ENCODE measurements at places on chromosomes 16 and 17.

DNA sequence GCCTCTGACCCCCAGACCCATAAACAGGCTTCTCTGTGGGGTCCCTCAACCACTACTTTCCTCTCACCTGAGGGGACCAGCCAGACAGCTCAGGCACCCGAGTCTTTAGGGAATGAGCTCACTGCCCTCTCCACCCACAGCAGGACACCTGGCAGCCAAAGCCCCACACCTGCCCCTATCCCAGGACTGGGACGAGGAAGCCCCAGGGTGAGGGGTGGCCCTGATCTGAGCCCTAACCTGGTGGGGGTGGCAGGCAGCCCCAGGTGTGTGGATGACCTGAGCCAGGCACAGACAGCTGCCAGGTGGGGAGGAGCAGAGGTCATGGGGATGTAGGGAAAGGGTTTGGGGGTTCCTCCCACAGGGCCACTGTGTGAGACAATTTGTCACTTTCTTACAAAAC, 1.7 kb upstream of the TEX19 start:
- no peak for DNase-seq

DNA sequence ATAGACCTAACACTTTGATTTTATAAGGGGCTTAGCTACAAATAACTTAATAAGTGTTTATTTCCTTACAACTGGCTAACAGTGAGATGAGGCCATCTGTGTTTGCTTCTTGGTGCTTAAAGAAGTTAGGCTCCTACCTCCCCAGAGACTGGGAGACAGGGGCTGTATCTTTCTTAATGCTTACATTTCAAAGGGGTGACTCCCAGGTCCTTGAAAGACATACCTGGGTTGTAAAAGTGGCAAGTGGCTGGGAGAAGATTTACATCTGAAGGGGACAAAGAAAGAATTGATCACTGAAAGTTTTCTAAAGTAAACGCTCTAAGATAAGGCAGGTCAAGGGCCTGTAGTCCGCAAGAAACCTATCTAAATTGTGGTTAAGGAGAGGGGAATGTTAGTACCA, 196.8 kb downstream of the CNTNAP4 start:
- no peak for DNase-seq

DNA sequence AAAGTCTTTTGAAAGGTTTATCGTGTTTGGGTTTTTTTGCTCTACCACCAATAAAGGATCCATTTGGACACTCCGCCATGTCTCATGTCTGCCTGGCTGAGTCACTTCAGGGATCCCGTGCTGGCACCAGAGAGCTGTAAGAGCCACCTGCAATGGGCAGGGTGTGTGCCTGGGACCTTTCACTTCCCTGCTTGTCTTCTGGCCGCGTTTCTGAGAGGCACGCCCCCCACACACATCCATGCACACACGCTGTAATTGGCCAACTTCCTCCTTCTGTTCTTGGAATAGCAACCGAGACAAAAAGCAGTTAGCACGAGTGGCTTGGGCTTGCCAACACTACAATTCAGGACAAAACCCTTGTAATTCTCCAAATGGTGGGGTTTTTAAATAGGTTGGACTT, 9.8 kb upstream of the SOST start:
- DNase-seq: no peak

DNA sequence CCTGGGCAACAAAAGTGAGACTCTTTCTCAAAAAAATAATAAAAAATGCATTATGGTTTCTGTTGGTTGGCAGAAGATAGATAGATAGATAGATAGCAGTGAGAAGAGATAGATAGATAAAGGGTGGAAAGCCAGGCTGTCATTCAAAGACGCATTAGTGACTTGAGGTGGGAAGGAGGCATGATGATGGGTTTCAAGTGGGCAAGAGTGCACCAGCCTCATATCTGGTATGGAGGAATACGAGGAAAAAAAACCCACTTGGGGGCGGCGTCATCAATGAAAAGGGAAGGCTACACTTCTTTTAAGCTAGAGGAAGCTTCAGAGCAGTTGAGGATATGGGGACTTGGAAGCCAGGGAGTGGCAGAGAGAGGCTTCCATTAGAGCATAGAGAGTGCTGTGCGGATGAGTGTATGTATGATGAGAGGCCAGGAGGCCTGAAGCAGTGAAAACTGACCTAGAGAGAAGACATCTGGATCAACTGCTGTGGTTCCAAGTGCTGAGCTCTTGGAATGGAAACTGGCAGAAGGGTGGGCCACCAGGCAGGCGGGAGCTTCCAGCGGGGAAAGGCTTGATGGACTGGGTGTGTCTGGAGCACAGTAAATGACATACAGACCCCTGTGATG, 31.8 kb downstream of the CEP95 start:
- DNase-seq: no peak

DNA sequence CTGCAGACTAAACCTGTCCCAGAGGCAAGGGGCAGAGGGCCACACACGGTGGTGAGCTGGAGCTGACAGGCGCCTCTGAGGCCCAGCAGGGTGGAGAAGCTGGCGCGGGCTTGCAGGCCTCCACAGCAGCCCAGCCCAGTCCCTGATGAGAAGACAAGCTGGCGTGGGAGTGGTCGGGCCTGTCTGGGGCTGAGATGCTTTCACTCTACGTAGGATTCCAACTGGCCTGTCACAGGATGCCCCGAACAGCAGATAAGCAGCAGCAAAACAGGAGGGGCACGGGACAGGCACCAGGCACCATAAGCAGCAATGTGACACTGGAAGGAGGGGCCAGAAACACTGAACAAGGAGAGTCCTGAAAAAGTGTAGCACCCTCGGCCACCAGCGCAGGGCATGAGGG, 40.1 kb downstream of the PEMT start:
- no peak for DNase-seq

DNA sequence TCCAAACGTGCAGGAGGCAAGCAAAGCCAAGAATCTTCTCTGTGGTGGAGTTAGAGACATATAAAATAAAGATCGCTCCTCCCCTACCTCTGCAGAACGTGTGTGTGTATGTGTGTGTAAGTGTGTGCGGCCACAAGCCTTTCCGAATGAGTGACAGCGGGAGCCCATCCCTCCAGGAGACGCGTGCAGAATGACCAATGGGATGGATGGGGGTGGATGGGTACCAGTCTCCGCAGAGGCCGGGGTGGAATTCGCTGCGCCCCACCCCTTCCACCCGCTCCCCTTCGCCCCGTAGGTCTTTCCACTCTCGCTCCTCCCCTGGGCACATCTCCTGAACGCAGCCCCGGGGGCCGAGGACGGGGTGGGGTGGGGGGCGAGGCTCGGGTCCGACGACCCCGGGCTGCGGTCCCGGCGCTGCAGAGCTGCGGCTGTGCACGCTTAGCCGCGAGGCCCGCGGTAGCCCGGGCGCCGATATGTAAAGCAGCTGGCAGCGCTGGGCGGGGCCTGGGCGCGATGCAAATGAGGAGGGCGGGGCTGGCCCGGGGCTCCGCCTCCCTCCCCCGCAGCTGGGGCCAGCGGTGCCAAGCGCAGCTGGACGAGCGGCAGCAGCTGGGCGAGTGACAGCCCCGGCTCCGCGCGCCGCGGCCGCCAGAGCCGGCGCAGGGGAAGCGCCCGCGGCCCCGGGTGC, at the start of gene PRKCB:
PRKCB (plus strand) TSS at position 594 of the 688 bp plus-strand sequence.
- DNase-seq: peak; percentile 28

DNA sequence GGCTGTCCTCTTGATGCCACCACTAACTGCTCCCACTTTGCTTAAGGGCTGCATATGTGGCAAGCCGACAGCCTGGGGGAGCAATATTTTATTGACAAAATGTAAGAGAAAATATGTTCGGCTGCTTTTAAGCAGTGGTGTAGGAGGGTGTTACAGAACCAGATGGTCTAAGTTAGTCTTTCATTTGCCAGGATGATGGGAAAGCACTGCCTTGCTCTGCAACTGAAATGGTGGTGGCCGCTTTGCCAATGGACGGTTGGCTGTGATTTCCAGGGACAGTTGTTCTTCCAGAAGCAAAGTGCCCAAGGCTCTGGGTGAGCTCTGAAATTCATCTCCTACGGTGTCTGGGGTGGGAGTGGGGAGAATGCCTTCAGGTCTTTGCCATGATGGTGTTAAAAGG, 469.3 kb downstream of the TOX3 start:
- no peak for DNase-seq

DNA sequence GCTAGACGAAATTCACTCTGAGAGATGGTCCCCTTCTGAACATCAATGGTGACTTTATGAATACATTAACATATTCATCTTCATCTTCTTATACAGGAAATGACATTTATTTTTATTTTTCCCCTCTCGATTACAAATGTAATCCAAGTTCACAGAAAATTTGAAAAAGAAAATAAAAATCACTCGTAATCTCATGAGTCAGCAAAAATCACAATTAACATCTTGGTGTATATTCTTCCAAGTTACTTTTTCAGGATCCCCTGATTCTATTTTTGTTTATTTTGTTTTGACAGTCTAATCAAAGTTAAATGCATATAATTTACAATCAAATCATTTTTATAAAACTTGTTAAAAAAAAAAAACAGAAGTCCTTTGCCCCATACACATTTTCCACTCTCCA, 27.6 kb downstream of the C16orf87 start:
- DNase-seq: no peak

- no peak for DNase-seq
Observed at GRCh38 chr17:63634816-63635215, 12.6 kb downstream of the MAP3K3 start.

DNA sequence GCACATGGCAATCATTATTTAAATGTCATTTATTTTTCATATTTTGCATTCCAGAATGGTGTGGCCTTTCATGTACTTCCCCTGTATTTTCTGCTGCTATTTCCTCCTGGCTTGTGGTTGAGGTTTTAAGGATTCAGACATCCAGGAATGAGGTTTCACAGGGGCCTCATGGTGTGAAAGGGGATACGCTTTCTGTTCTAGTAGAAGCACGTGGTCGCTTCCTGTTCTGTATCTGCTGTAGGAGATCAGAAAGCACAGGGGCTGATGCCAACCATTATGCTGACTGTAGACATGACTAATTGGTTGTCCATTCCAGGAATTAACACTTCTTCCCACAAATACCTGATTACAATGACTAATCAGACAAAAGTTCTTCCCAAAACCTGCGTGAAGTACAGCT, 405.9 kb downstream of the SHISA9 start:
- no peak for DNase-seq

DNA sequence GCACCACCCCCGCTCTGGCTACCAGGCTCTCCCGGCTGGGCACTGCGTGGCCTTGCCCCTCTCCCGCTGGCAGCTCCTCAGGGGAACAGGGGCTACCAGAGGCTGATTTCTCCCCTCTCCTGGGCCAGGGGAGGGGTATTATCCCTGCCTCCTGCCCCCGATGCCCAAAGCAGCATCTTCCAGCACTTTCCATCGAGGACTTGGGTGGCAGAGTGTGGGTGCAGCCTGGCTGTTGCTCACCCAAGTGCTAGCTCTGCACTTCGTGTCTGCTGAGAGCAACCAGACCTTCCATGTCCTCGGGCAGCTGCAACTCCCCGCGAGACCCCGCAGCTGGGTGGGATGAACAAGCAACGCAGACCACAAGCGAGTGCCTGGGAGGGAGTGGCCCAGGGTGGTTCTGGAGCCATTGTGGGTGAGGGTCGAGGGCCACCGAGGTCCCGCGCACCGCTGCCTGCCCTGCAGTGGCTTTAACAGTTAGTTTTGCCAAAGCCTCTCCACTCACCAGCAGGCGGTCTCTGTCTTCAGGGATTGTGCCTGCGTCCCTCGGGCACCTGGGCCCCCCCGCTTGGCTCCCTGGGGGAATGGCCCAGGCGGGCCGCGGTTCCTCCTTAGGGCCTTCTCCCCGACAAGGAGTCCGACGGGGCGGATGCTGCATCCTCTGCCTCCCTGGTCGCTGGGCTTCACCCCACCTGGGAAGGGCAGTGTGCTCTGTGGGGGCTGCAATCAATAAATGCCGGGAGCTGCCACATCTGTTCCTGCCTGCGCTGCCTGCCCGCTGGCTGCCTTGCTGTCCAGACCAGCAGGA, 8.4 kb downstream of the SLC25A10 start:
- DNase-seq: no peak

DNA sequence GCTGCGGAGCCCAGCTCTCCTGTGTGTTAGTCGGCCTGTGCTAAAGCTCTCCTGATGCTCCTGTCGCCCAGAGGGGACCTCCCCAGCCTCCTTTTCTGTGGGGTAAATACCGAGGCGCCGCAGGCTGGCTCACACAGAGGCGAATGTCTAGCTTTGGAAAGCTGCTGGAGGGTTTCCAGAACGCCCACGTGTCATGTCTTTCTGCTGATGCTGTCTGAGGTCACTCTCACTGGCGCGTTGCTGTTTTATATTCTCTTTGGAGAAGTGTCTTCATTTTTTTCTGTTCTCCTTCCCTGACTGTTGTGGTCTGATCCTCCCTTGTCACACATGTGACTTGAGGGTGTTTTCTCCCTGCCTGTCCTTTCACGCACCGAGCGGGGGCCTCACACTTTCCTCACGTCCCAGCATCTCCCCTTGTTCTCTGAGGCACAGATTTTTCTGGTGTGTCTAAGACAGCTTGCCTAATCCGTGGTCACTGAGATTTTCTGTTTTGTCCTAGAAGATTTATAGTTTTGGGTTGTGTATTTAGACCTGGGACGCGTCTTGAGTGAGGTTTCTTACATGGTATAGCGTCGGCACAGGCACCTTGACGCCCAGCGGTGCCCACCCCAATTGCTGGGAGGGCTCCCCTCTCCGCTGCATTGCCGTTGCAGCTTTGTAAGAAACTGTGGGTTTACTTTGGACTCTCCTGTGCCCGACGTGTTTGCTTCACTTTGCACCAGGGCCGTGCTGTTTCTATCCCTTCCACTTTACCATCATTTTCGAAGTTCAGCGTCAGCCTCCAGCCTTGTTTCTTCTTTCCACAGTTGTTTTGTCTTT, 92.1 kb upstream of the ZNF750 start:
- no peak for DNase-seq

DNA sequence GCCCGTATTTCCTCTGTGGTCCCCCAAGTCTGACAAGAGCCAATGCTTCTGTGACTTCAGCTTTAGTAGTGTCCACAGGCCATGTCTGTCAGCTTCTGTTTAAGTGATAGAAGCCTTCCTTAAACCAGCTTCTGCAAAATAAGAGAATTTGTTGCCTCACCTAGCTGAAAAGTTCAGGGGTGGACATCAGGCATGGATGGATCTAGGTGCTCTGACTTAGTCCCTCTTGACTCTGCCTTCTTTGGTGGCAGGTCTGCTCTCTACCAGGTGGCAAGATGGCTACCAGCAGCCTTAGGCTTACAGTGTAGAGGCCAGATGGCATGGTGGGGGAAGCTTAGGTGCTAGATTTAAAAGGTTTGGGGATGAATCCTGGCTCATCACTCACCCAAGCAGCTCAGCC, 33.7 kb downstream of the KATNIP start:
- no peak for DNase-seq

GRCh38 chr16:88778271-88778525, 6.8 kb downstream of the PIEZO1 start:
- no peak for DNase-seq

GRCh38 chr17:48626245-48627117, at the start of gene HOXB9:
Gene HOXB9, minus strand, starts transcription at chr17:48626358. Its CDS starts 89 bp downstream, at chr17:48626269.
- peak; percentile 20 for DNase-seq

DNA sequence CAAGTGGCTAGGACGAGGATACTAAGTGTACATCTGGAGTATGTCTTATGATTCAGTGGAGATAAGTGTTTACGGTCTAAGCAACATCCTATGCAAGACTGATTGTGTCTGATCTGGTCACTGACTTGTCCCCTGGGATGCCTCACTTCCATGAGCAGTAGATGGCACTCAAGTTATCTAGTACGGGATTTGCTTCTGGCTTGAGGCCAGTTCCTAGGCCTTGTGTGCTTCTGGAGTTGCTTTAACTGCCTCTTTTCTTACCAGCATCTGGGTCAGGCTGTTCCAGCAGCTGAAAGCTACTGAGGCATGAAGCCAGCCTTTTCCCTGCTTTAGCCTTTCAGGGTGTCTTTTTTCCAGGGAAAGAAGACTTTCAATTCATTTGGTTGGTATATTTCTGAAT, 23.0 kb downstream of the SUPT6H start:
- DNase-seq: peak; percentile 93

Measured in DMS79 (cell line).